ENCODE measurements at places on chromosomes 3 and 15.

GRCh38 chr3:129966876-129967275 is 7.6 kb upstream of the TRH start:
- DNase-seq = no peak

DNA sequence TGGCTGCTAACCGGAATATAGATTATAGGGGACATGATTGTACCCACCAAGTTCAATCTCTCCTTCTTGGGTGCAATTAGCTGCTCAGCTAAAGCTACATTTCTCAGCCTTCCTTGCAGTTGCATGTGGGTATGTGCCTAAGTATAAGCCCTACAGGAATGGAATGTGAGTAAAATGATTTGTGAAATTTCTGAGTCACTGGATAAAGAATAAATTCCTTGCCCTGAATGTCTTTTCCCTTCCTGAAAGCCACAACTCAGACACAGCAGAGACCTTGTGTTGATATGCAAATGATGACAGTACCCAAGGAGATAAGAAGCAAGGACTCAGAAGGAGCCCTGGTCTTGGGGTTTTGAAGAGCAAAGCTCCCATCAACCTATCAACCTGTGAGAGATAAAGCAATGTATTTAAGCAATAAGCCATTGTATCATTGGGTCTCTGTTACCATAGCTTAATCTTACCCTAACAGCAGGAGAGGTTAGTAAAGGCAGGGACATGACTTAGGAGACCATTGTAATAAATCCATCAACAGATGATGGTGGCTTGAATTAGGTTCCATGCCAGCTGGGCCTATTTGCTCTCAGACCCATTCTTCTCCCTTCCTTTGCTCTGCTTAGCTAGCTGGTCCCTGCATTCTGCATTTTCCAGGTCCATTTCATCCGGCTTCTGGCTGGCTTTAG is 25.6 kb upstream of the ZNF280D start:
- no peak for DNase-seq

GRCh38 chr15:89378296-89379151 is 43.9 kb upstream of the POLG start:
- DNase-seq = peak; percentile 33

DNA sequence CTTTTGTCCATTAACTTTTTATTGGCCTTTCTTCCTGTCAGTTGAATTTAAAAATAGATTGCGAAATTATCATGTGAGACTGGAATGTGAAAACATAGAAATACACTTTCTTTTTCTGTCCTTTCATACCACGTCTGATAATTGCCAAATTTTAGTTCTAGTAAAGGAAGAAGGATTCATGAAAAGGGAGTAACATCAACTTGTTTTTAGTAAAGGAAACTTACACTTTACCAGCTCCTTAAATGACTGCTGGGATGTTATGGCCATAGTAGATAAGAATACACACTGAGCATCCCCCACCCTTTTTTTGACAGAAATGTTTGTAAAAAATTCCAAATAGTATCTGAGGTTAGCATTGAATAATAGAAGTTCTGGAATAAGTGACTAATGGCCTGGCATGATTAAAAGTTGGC is 137.9 kb downstream of the NEO1 start:
- no peak for DNase-seq

GRCh38 chr3:35832140-35832571 is 192.8 kb downstream of the ARPP21 start:
- DNase-seq = no peak

DNA sequence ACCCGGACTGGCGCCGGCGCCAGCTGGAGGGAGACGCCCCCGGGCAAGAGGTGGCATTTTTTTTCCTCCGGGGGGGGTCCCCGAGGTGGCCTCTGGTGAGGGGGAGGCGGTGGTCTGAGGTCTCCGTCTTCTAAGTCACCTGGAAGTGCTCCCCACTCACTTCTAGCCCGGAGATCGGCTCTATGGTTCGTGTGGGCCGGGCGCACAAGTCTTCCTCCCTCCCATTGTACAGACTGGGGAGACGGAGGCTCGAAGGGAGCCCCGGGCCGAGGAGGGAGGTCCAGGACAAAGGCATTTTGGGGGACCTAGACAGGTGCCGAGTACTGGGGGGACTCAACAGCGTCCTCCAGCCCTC is 4.4 kb downstream of the GATA2 start:
- DNase-seq = peak; percentile 31

- no peak for DNase-seq
Observed at GRCh38 chr3:145307272-145307671, 853.7 kb downstream of the PLOD2 start.

- no peak for DNase-seq
Observed at GRCh38 chr3:134833453-134834163, 38.5 kb downstream of the EPHB1 start.
